ENCODE measurements at places on chromosomes 12 and 14. TPM values are rescaled to one million over a fixed set of nuclear protein-coding genes. Genes with fewer than 3 reads are reported as not detected.

Gene TMEM30B
- 0.29 TPM for polyA plus RNA-seq

Gene TOMM20L
- polyA plus RNA-seq = not detected

Gene TAS2R10
- polyA plus RNA-seq = not detected

DNA sequence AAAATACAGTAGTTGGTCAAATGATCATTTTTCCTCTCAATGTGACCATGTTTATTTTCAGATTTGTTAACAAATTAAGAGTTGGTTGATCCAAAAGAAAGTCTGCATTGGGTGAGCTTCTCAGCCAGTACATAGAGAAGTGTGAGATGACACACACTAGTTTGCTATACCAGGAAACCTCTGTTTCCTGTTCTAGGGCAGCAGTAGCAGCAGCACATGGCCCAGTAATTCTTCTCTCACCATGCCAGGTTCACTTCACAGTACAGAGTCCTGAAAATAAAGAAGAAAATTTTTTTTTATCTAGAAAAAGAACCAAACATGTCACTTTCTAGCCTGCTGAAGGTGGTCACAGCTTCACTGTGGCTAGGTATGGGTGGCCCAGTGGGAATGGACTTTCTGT, 250.2 kb upstream of the OR4E1 start:
- DNase-seq = no peak

Gene GPR84
- polyA plus RNA-seq = not detected

DNA sequence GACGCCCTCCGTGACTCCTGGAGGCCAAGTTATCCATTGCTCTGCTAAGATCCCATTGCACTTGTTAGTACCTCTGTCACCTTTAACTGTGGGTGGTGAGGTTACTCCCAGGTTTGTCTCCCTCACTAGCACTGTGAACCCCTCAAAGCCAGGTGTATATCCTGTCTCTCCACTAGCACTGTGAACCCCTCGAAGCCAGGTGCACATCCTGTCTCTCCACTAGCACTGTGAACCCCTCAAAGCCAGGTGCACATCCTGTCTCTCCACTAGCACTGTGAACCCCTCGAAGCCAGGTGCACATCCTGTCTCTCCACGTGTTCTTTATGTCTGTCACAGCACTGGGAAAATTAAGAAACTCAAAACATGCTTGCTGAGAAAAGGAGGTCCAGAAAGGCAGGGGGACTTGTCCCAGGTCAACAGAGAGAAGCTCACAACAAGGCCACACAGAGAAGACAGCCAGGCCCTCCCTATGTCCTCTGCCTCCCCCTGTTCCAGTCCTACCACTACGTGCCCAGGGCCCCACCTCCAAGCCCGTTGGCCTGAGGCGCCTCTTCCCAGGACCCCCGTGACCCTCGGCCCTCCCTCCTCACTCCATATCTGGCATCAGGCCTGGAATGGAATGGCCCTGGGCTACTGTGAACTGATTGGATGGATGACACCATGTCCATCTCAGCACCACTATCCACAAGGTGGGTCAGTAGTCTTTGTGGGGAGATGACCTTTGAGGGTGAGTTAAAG, 26.4 kb upstream of the FKBP4 start:
- no peak for DNase-seq

Gene AQP6
- not detected for polyA plus RNA-seq

GRCh38 chr14:103220982-103221641, 97.9 kb downstream of the TNFAIP2 start:
- no peak for DNase-seq

DNA sequence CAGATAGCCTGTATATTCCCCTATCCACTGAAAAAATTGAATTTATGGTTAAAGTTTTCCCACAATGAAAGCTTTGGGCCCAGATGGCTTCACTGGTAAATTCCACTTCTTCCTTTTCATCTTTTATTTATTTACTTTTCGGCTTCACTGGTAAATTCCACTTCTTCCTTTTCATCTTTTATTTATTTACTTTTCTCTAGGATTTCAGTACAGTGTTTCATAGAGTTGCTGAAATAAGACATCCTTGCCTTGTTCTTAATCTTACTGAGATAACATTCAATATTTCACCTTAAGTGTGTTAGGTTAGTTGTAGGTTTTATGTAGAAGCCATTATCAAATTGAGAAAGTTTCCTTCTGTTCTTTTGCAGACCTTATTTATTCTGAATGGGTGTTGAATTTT, 18.9 kb upstream of the KLRG1 start:
- DNase-seq = no peak

- no peak for DNase-seq
Observed at GRCh38 chr12:97594236-97595088, 131.9 kb downstream of the RMST start.

Gene BCL2L14
- polyA plus RNA-seq = not detected

DNA sequence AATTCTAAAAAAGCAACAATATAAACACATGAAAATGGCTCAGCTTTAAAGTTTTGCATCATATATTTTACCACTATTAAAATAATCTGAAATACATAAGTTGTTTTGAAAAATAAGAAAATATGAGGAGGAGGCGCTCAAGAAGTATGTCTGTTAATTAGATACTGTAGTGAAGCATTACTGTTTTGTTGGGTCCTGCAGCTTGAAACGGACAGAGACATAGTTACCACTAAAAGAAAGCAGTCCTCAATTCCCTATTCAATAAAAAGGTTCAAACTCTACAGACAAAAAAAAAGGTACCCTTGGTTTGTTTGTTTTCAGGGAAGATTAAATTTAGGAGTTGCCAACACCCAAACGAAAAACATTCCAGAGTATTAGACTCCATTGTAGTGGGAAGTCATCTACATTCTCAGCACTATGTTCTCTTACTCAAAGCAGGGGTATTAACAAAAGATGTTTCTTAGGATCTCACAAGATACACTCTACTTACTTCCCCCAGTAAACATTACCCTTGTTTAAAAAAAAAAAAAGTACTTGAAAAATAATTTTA, 3.0 kb downstream of the PAWR start:
- peak; percentile 37 for DNase-seq

- no peak for DNase-seq
Observed at GRCh38 chr14:92728759-92729364, 19.6 kb downstream of the LGMN start.

GRCh38 chr12:59067083-59067482, 146.8 kb upstream of the LRIG3 start:
- DNase-seq = peak; percentile 73

GRCh38 chr12:124902916-124903315, 11.5 kb downstream of the UBC start:
- no peak for DNase-seq

DNA sequence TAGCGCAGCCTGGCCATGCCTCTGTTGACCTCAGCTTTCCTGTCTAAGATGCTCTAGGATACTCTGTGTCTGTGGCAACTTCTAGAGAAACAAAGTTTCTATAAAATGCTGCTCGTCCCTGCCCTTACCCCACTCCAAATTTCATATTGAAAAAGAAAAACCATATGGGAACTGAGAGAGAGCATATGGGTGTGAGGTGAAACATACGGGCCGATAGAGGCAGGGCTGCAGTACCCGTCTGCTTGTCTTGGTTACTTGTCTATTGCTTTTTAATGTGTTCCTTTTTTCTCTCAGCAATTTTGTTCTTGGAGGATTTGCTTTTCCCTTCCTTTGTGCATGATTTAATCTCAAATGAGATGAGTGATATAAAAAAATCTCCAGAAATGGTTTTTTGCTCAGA, 113.0 kb downstream of the SRGAP1 start:
- DNase-seq = no peak

Gene FAM161B
- 4.5 TPM for polyA plus RNA-seq

- DNase-seq = peak; percentile 85
Observed at GRCh38 chr12:65335021-65335714, 56.7 kb downstream of the MSRB3 start.

DNA sequence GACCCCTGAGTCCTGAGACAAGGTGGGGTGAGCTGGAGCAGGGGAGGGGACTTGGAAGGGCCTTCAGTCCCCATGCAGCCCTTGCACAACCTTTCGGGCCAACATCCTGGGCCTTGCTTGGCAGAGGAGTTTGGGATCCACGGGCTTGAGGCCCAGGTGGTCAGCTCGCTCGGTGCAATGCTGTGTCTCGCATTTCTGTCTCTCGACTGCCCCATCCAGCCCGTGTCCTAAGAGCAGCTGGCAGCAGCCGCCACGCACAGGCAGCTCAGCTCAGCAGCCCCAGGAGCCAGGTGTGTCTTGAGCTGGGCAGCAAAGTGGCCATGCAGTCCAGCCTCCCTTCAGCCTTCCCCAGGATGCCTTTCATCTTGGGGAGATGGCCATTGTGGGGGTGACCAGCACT, 10.8 kb downstream of the PACS2 start:
- no peak for DNase-seq

- peak; percentile 87 for DNase-seq
Observed at GRCh38 chr14:61524211-61524806, 171.0 kb upstream of the HIF1A start.

- peak; percentile 60 for DNase-seq
Observed at GRCh38 chr14:68841016-68841809, 48.3 kb upstream of the ZFP36L1 start.

GRCh38 chr14:64475585-64476273, 10.4 kb downstream of the AKAP5 start:
- DNase-seq = no peak

DNA sequence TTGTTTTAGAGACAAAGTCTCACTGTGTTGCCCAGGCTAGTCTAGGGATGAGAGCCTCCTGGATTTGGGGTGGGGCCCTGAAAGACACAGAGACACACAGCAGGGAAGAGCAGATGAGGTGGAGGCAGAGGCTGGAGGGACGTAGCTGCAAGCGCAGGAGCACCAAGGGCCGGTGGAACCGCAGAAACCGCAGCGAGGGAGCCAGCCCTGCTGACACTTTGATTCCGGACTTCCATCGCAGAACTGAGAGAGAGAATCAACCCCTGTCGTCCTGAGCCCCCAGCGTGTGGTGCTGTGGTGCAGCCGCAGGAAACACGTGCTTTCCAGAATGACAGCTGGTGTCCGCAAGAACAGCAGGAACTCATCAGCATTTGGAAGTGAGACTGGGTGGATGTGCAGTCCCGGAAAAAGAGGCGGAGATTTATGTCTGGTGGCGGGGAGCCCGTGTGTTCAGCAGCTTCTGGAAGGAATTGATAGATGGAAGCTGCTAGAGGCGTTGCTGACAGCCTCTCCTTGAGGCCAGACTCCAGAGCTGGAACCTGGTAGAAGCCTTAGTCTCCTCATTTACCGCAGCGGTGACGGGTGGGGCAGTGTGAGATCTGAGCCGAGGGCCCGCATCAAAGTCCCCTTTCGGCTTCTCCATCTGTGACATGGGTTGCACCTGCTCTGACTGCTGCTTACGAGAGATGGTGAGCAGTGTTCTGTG, 21.9 kb upstream of the KLC1 start:
- DNase-seq = peak; percentile 87

Gene CRACR2A
- 2.5 TPM for polyA plus RNA-seq

GRCh38 chr12:87676731-87677130, 352.5 kb downstream of the C12orf50 start:
- no peak for DNase-seq

- DNase-seq = no peak
Observed at GRCh38 chr12:72610342-72610741, 338.2 kb downstream of the TRHDE start.

GRCh38 chr14:25050269-25051150, 563 bp upstream of the STXBP6 start:
- DNase-seq = peak; percentile 92

DNA sequence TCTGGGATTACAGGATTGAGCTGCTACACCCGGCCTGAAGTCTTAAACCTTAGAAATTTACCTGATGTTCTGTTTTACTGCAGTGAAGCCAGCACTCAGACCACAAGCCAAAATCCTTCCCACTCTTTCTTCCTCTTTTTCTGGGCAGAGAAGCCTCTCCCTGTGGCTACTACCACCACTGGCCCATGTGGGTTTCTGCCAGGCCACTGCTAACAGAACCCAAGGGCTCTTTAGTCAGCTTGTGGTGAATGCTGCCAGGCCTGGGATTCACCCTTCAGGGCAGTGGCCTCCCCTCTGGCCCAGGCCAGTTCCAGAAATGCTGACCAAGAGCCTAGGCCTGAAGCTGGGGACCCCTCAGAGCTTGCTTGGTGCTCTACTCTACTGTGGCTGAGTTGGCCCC, 35.3 kb downstream of the GAS2L3 start:
- no peak for DNase-seq

DNA sequence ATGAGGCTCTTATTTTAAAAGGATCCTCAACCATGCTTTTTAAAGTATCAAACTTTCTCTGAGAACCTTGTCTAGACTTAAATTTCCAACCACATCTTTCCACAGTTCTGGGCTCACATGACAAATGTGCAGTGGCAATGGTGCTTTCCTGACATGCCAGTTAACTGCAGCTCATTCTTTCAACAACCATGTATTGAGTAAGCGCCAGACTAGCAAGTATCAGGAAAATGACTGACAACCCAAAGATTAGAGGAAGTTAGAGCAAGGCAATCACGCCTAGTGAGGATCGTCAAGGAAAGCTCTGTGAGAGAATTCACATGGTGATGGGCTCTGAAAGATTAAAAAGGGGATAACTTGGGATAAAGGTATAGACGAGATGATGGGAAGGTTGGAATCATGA, 35.8 kb downstream of the FLVCR2 start:
- DNase-seq = no peak

DNA sequence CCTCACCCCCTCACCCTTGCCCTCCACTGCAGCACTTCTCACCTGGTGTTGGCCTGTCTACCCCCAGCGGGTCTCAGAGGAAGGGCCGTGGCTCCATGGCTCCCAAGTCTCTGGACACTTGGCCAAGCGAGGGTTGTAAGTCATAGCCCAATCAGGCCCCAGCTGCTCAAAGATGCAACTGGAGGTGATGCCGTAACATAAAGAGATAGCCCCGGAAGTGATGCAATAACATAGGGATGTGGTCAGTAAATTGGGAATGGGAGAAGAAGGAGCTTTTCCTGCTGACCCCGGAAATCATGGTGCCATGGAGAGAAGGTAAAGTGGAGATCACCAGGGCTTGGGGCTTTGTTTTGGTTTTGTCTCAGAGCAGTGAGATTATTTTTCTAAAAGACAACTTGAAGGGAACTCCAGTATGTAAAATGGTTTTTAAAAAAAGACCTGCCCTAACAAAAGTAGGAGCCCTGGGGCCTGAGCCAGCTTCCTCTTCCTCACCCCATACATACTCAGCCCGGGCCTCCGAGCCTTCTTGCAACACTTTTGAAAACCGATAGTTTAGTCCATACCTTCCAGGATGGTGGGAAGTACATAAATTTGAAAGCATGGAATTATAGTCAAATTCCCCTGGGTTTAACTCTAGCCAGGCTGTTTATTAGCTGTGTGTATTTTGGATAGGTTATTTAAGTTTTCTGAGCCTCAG, 212.5 kb downstream of the CRADD start:
- no peak for DNase-seq

GRCh38 chr12:83472772-83473171, 786.1 kb downstream of the TMTC2 start:
- DNase-seq = no peak

Gene DCAF4
- polyA plus RNA-seq = 17.1 TPM
